Mucosa of gallbladder (tissue), 1 donor: ENCODE measurements at places on chromosomes 1 and 21. TPM values are rescaled to one million over a fixed set of nuclear protein-coding genes. Genes with fewer than 3 reads are reported as not detected.

GRCh38 chr1:158002631-158003405, 9.4 kb downstream of the KIRREL1 start:
- no peak for DNase-seq

- no peak for DNase-seq
These were observed 20.7 kb downstream of the PPP1R15B start for GRCh38 chr1:204390751-204391466.

DNA sequence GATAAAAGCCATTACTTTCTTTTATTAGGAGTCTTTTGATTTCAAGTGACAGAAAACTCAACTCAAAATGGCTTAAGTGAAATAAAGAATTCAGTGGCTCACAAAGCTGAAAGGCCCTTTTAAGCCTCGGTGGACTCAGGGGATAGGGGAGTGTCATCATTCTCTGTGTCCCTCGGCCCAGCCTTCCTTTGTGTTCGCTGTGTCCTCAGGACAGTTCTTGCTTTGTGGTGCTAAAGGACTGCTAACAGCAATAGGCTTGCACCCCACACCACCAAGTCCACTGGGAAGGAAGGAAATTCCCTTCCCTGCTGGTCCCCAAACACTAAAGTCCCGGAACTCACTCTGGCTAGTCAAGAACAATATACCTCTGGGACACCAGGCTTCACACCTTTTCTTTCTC, 129.2 kb downstream of the NTPCR start:
- DNase-seq = no peak

GRCh38 chr1:71053758-71054157, 6.1 kb upstream of the PTGER3 start:
- DNase-seq = no peak

CTSS gene
- total RNA-seq = 106 TPM

MATN1 gene
- 0.12 TPM for total RNA-seq

FMO2 gene
- total RNA-seq = 3.5 TPM
